ENCODE measurements at places on chromosomes 5 and 9.

DNA sequence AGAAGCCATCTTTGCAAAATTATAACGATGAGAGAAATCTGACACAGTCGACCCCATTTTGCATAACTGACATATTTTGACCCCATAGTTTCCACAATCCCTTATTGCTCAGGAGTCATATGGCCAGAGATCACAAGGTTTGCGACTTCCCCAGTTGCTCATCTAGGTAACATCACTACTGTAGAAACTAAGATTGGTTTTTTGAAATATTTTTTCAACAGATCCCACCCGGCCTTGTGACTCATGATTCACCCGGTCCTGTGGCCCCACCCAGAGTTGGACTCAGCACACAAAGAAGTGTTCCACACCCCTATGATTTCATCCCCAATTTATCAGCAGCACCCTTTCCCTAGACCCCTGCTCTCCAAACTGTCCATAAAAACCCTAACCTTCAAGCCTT, 50.2 kb downstream of the TIMD4 start:
- no peak for DNase-seq

GRCh38 chr9:72041775-72042194, 18.6 kb downstream of the C9orf57 start:
- DNase-seq, result no peak

GRCh38 chr5:102536323-102536928, 37.6 kb upstream of the SLCO6A1 start:
- no peak for DNase-seq

DNA sequence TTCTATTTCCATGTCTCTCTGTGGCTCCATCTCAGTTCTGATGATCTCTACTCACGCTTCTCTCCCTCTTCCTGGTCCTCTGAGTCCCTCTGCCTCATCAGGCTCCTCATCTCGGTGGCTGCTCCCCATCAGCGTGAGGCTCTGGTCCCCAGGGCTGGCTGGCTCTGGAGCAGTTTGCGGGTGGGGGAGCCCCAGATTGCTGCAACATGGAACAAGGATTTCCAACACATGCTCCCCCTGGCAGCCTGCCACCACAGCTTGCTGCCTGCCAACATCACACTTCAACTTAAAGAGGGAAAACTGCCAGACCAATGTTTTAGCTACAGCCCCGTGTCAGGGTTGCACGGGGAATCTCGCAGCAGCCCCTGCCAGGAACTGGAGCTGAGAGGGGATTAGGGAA, 77.2 kb upstream of the NEK6 start:
- peak; percentile 8 for DNase-seq

- DNase-seq, result no peak
Observed at GRCh38 chr5:59790376-59790775, 103.2 kb downstream of the PDE4D start.
